Stimulated activated CD8-positive, alpha-beta memory T cell treated with anti-CD3 and anti-CD28 coated beads, Interleukin-15, amount 100 ng/mL, for 24 hours (primary cell): ENCODE measurements at places on chromosomes 5 and 9.

DNA sequence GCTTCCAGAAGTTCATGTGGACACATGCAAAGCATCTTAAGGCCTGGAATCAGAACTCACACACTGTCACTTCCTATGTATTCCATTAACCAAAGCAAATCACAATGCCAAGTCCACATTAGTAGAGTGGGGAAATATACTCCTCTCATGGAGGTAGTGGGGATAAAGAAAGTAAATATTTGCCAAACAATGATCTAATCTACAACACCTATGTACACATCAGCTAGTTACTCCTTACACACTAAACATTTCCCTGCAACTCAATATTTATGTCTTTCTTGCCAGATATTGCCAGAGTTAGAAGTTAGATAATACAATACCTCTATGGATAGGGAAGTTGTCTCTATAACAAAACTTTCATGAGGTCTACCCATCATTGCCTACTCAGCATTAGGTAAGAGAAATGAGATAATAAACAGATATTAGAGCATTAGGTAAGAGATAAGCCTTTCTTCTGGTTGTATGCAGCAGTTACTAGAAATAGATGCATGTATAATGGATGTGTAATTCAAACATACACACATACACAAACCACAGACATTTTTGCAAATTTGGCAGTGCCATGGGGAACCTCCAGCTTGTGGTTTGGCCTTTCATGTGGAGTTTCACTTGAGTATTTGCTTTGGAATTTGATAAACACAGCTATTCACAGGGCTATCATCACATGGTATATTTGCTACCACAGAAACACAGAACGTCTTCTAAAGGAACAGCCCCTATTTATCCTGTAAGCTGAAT lies 196.5 kb downstream of the TLE1 start:
- no peak for DNase-seq

GRCh38 chr5:89016741-89017303 lies 133.8 kb upstream of the MEF2C start:
- no peak for DNase-seq

GRCh38 chr9:113444736-113445135 lies 18.8 kb upstream of the RGS3 start:
- no peak for DNase-seq

- no peak for DNase-seq
Observed at GRCh38 chr9:77945798-77946197, 85.8 kb downstream of the GNAQ start.

DNA sequence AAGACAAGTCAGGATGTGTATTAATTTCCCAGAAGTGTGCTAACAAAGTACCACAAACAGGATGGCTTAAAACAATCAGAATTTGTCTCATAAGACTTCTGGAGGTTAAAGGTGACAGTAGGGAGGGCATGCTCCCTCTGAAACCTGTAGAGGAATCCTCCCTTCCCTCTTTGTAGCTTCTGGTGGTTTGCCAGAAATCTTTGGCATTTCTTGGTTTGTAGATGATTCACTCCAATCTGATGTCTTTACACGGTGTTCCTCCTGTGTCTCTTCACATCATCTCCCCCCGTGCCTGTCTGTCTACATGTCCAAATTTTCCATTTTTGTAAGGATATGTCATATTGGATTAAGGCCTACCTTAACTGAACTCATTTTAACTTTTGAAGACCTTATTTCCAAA lies 471.5 kb downstream of the ZNF608 start:
- DNase-seq: no peak

- no peak for DNase-seq
Observed at GRCh38 chr9:72396247-72397091, 31.5 kb upstream of the ZFAND5 start.

- no peak for DNase-seq
Observed at GRCh38 chr5:178849316-178849715, 10.4 kb upstream of the ZNF354B start.

DNA sequence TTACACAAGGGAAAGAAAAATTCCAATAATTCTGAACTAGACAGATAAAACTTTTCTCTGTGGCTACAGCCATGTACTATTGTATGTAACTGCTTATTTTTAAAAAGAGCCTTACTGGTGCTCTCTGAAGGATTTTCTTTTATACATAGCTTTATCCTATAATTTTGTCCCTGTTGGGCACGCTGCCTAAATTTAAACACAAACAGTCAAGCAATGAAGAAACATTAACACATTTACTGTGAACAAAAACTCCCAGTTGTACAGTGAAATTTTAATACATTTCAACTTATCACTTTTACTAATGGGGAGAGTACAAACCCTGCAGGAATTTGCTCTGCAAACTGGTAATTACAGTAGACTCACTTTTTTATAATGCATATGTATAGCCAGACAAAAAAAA lies 273.3 kb downstream of the BNC2 start:
- DNase-seq: no peak

GRCh38 chr5:114346181-114346580 lies 15.7 kb upstream of the KCNN2 start:
- DNase-seq: no peak
